ENCODE measurements at places on chromosomes 16 and 17.
A peak's percentile ranks its signal among the peaks of the same experiment; 100 is the strongest.

GRCh38 chr16:76926595-76926994 lies 264.4 kb upstream of the MON1B start:
- DNase-seq, result no peak

DNA sequence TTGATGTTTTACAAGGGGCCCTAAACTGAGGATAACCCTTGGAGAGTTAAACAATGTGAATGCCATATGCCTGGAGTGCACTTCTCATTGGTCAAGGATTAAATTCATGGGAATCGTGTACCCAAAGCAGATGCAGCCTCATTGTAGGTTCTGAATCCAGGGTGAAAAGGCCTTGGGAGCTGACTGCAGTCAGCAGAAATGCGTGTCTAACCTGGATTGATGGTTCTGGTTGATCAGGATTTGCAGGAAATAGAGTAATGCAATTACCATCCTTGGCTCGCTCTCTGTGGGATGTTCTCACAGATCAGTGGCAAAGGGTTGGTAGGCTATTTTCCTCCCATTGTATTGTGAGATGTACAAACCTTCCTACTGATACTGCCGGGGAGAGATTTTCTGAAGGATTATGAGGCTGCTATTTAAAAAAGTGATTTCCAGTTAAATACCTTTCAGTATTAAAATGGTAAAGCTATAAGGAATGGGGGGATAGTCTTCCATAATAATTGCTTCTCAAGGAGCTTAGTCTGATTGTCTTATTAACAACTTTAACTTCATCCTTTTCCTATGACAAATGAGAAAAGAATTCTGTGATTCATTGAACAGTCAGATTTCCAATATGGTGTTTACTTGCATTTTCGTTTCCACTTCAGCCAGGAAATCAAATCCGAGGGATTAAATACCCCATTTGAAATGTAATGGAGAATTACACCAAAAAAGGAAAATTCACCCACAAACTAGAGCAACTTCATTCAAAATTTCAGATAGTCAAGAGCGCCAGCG lies 1028.1 kb upstream of the EEF2KMT start:
- DNase-seq, result no peak

DNA sequence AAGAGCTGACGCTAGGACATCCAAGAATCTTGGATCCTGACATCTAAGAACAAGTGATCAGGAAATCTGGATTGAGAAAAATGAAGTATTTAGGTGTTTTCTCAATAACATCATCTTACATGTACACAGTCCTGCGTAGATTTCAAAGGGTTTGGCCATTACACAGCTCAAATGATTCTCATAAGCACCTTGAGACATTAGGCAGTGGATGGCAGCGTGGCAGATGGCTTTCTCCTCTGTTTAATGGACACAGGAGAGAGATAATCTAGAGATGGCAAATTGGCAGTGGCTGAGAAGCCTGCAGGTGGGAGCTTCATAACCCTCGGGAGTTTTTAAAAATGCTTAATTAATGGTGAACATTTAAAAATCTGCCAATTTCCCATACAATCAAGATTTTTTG lies 137.5 kb downstream of the ZFHX3 start:
- no peak for DNase-seq

GRCh38 chr16:53502331-53503269 lies at the start of gene AKTIP:
Gene AKTIP, minus strand, starts transcription at chr16:53503209. Its CDS starts 2,950 bp downstream, at chr16:53500259.
- DNase-seq, result peak; percentile 53
